Bronchial epithelial cell (primary cell): ENCODE measurements at places on chromosomes 2 and 18. TPM values are rescaled to one million over a fixed set of nuclear protein-coding genes. Genes with fewer than 3 reads are reported as not detected.

The CHN1 gene
- total RNA-seq = 0.64 and 2.6 TPM in 2 replicates

The SIX3 gene
- not detected in 2 replicates for total RNA-seq

The EMILIN1 gene
- total RNA-seq = under 0.01 and 1.6 TPM in 2 replicates

The GPD2 gene
- total RNA-seq = 52.1 and 76.9 TPM in 2 replicates

The PLCL1 gene
- total RNA-seq = under 0.01 TPM in 1 of 2 replicates, not detected in the other

The VIL1 gene
- total RNA-seq = not detected in 2 replicates

The ADI1 gene
- total RNA-seq = 21.9 and 29.5 TPM in 2 replicates

The L3MBTL4 gene
- total RNA-seq = under 0.01 and 1.0 TPM in 2 replicates

The CFAP53 gene
- total RNA-seq = 0.26 and 1.3 TPM in 2 replicates

The PDCD1 gene
- total RNA-seq = not detected in 2 replicates

The PLB1 gene
- total RNA-seq = 1.5 and 1.6 TPM in 2 replicates

The LAMA1 gene
- 0.64 and 1.8 TPM in 2 replicates for total RNA-seq

The MYCN gene
- not detected in 2 replicates for total RNA-seq

The ARHGAP28 gene
- total RNA-seq = 0.26 and 0.38 TPM in 2 replicates

The LYPD6B gene
- total RNA-seq = 14.7 and 34.2 TPM in 2 replicates

The LIPG gene
- 9.5 and 11.5 TPM in 2 replicates for total RNA-seq

The ATP8B1 gene
- total RNA-seq = 20.8 and 32.1 TPM in 2 replicates
